Posterior vena cava (tissue), 2 donors: ENCODE measurements at places on chromosomes 7 and 10. TPM values are rescaled to one million over a fixed set of nuclear protein-coding genes. Genes with fewer than 3 reads are reported as not detected.

The NIPSNAP2 gene
- 59.1 TPM for total RNA-seq

The PAX4 gene
- total RNA-seq = not detected

The INHBA gene
- total RNA-seq = 73.0 TPM

- no peak for DNase-seq
These were observed 27.5 kb downstream of the CTNNA3 start for GRCh38 chr10:67668448-67668847.

DNA sequence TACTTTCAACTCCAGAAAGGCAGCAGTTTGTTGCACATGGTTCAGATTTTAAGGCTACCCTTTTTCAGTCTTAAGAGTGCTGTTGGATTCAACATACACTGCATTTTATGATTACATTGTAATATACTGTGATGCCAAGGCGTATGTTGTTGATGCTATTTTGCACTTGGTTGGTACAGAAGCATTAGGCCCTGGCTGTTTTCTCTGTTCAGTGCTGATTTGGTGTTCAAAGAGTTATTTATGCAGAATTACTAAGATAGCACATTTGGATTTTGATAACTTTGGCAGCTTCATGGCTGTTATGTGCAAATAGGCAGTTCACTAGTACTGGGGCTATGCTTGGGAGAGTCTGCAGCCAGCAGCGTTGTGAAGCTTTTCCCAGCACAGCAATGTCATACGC is 7.8 kb downstream of the GPR158 start:
- DNase-seq = no peak

GRCh38 chr10:79266084-79266483 is 81.2 kb upstream of the PPIF start:
- no peak for DNase-seq

DNA sequence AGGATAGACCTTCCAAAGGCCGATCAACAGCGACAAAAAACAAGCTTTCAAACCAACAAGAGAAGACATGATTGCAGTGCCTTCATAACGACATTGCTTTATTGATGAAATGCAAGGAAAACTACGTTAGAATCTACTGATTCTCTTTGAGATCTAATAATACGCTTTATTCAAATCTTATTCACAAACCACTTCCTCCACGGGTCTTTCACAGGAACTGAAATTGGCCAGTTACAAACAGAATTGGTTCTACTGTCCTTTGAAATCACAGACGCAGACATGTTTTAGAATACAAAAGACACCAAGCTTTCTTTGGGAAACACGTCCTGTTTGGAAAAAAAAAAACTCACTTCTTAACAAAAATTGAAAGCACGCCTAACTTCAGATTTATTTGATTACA is 74.7 kb upstream of the SEPHS1 start:
- no peak for DNase-seq
